ENCODE measurements at places on chromosomes 5 and 9.

GRCh38 chr5:1386274-1386717 lies 41.4 kb upstream of the CLPTM1L start:
- peaks cover 6% of the 10 kb centered on the region for H3K4me1 ChIP-seq
- H3K27me3 ChIP-seq = peaks cover 15% of the 10 kb centered on the region
- peak overlapping the region; percentile 32 for H3K4me3 ChIP-seq
- H3K27ac ChIP-seq = peak overlapping the region; percentile 48

- no peak overlapping the region for H3K4me3 ChIP-seq
- H3K27me3 ChIP-seq = no peaks in the 10 kb centered on the region
- no peaks in the 10 kb centered on the region for H3K36me3 ChIP-seq
- no peaks in the 10 kb centered on the region for H3K4me1 ChIP-seq
- H3K27ac ChIP-seq = no peak overlapping the region
These were observed 359.1 kb upstream of the ADAMTSL1 start for GRCh38 chr9:18114559-18115475.

GRCh38 chr5:14696057-14696456 lies 31.5 kb downstream of the OTULIN start:
- H3K4me3 ChIP-seq = no peak overlapping the region
- H3K36me3 ChIP-seq = no peaks in the 10 kb centered on the region
- no peak overlapping the region for H3K27ac ChIP-seq
- H3K4me1 ChIP-seq = no peaks in the 10 kb centered on the region

- no peak overlapping the region for H3K4me3 ChIP-seq
- no peaks in the 10 kb centered on the region for H3K36me3 ChIP-seq
- H3K4me1 ChIP-seq = no peaks in the 10 kb centered on the region
- no peak overlapping the region for H3K27ac ChIP-seq
These were observed 59.8 kb downstream of the SH3RF2 start for GRCh38 chr5:145996135-145996534.

DNA sequence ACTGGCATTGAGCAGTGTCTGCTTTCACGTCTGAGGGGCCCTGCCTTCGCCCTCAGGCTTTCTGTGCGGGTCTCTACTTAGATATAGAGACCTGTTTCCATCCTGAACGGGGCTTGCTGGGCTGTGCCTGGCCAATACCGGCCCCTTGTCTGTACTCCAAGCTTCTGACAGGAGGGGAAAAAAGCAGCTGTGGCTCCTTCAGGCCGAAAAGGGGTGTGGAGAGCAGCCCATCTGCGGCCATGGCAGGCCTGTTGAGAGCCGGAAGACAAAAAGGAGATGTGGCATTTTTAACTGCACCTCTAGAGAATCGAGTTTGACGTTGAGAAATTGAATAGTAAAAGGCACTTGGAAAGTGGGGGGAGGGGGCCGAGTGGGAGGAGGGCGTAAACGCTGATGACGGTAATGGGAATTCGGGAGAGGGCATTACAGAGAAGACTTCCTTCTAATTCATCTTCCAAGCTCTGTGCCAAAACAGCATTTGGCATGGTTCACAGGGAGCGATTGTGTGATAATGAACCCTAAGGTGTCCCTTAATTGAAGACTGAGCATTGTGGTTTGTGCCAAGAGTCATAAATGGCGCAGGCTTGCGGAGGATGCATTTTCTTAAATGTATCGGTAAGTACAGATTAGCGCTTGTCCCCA lies 25.1 kb upstream of the PRDM12 start:
- H3K27me3 ChIP-seq = no peaks in the 10 kb centered on the region
- H3K27ac ChIP-seq = no peak overlapping the region
- no peak overlapping the region for H3K4me3 ChIP-seq

GRCh38 chr9:18456624-18457237 lies 17.2 kb upstream of the ADAMTSL1 start:
- no peak overlapping the region for H3K4me3 ChIP-seq
- no peaks in the 10 kb centered on the region for H3K27me3 ChIP-seq
- no peaks in the 10 kb centered on the region for H3K36me3 ChIP-seq
- peak overlapping the region; percentile 26 for H3K27ac ChIP-seq

- no peaks in the 10 kb centered on the region for H3K27me3 ChIP-seq
- H3K4me1 ChIP-seq = peaks cover 41% of the 10 kb centered on the region
- no peaks in the 10 kb centered on the region for H3K36me3 ChIP-seq
- no peak overlapping the region for H3K4me3 ChIP-seq
These were observed 33.0 kb downstream of the VAV2 start for GRCh38 chr9:133959171-133959570.

GRCh38 chr5:2752821-2753439 lies 1.5 kb upstream of the IRX2 start:
- peaks cover 65% of the 10 kb centered on the region for H3K27me3 ChIP-seq
- DNase-seq = peak; percentile 28
- H3K4me3 ChIP-seq = peak overlapping the region; percentile 43
- H3K27ac ChIP-seq = no peak overlapping the region

DNA sequence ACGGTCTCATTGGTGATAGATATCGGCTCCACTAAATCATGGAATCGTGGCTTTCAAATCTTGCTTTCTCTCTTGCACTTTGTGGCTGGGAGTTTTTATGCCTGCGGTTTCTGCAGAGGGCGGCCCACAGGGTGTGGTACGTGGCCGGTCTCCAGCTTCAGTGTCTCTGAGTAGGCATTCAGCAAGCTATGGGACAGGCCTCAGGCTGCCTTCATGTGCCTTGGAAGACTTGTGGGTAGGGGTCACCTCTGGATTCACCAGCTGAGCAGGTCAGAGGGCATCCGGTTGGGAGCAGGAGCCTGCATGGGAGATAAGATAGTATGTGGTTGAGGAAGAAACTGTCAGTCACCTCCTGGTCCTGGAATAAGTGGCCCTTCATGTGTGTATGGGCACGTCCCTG lies 47.7 kb downstream of the AMBP start:
- H3K4me3 ChIP-seq = no peak overlapping the region

GRCh38 chr5:61301341-61302199 lies 30.5 kb upstream of the ZSWIM6 start:
- peak; percentile 91 for DNase-seq
- H3K27me3 ChIP-seq = no peaks in the 10 kb centered on the region
- no peak overlapping the region for H3K4me3 ChIP-seq
- H3K36me3 ChIP-seq = no peaks in the 10 kb centered on the region

- H3K4me1 ChIP-seq = no peaks in the 10 kb centered on the region
- no peak overlapping the region for H3K27ac ChIP-seq
- no peak for DNase-seq
- no peak overlapping the region for H3K4me3 ChIP-seq
- no peaks in the 10 kb centered on the region for H3K36me3 ChIP-seq
These were observed 46.5 kb downstream of the EPB41L4A start for GRCh38 chr5:112372543-112372942.

DNA sequence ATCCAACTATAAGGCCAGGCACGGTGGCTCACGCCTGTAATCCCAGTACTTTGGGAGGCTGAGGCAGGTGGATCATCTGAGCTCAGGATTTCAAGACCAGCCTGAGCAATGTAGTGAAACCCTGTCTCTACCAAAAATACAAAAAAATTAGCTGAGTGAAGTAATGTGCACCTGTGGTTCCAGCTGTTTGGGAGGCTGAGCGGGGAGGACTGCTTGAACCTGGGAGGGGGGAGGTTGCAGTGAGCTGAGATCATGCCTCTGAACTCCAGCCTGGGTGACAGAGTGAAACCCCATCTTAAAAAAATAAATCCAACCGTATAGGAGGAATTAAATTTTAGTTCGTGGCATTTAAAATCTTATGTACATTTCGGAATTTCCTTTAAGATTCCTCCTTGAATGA lies 123.4 kb downstream of the CDC42SE2 start:
- no peak overlapping the region for H3K4me3 ChIP-seq
- H3K27me3 ChIP-seq = no peaks in the 10 kb centered on the region
- H3K36me3 ChIP-seq = no peaks in the 10 kb centered on the region
- no peak for DNase-seq
- peaks cover 6% of the 10 kb centered on the region for H3K4me1 ChIP-seq
- peak overlapping the region; percentile 51 for H3K27ac ChIP-seq

- H3K36me3 ChIP-seq = no peaks in the 10 kb centered on the region
- peaks cover 36% of the 10 kb centered on the region for H3K27me3 ChIP-seq
- no peak for DNase-seq
- H3K27ac ChIP-seq = no peak overlapping the region
These were observed 157.0 kb downstream of the C9orf152 start for GRCh38 chr9:110050925-110051355.

- H3K27me3 ChIP-seq = no peaks in the 10 kb centered on the region
- H3K4me3 ChIP-seq = no peak overlapping the region
- H3K36me3 ChIP-seq = no peaks in the 10 kb centered on the region
- no peaks in the 10 kb centered on the region for H3K4me1 ChIP-seq
These were observed 232.9 kb upstream of the NR4A3 start for GRCh38 chr9:99588747-99589146.

DNA sequence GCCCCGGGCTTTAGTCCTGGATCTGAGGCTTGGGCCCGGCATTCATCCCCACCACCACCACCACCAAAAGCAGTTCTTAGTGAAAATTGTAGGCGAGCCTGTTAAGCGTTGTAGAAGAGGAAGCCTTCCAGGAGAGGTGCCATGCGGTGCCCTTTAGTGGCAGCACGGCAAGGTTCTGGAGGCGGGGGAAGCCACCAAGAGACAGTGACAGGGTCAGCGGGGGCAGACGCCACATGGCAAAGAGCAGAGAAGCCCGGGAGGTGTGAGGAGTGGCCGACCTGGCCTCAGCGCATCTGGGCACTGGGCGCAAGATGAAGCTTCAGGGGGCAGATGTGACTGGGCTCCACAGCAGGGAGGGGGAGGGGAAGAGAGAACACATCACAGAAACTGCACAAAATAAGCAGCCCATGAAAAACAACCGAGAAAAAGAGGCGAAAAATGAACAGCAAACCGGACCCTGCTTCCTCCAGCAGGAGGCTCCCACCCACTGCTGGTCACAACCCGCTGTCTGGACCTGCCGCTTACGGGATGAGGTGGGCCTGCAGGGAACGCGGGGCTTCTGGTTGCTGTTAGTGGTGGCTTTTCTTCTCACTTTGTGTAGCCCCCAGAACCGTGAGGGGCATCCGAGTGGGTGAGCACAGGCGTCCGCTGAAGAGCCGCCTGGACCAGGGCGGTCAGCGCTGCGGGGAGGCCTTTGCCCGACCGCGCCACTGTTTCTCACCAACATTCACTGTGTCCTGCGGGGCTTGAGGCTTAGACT lies 4.3 kb downstream of the LRRC14B start:
- no peak overlapping the region for H3K4me3 ChIP-seq
- H3K27me3 ChIP-seq = no peaks in the 10 kb centered on the region
- no peak overlapping the region for H3K27ac ChIP-seq
- no peaks in the 10 kb centered on the region for H3K4me1 ChIP-seq
- DNase-seq = no peak

DNA sequence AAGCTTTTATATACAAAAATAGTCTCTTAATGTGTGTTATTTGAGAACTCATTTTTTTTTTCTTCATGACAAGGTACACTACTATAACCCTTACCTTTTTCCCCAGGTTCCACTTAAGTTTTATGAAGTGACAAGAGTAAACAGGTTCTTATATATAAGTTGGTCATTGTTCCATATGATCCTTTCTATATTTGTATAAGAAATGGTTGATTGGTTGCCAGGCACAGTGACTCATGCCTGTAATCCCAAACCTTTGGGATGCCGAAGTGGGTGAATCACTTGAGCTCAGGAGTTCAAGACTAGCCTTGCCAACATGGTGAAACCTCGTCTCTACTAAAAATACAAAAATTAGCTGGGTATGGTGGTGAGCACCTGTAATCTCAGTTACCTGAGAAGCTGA lies 108.3 kb downstream of the PCSK1 start:
- no peaks in the 10 kb centered on the region for H3K4me1 ChIP-seq
- no peak for DNase-seq
- no peak overlapping the region for H3K4me3 ChIP-seq
- no peak overlapping the region for H3K27ac ChIP-seq
- no peaks in the 10 kb centered on the region for H3K36me3 ChIP-seq

All from hepatocyte (in vitro differentiated cells).